ENCODE measurements at places on chromosomes 16 and 17.

DNA sequence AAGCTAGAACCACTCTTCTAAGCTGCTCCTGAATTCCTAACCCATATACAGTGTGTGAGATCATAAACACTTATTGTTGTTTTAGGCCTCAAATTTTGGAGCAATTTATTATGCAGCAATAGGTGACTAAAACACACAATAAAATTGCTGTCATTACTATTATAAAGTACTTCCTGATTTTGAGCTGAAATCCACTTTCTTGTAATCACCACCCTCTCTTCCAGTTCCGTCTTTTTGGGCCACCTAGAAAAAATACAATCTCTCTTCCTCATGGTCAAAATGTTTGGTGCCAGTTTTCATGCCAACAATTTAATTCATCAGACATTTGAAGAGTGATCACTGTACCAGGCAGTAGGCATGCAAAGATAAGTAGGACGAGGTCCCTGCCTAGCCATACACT lies 43.3 kb upstream of the NF1 start:
- DNase-seq = no peak

DNA sequence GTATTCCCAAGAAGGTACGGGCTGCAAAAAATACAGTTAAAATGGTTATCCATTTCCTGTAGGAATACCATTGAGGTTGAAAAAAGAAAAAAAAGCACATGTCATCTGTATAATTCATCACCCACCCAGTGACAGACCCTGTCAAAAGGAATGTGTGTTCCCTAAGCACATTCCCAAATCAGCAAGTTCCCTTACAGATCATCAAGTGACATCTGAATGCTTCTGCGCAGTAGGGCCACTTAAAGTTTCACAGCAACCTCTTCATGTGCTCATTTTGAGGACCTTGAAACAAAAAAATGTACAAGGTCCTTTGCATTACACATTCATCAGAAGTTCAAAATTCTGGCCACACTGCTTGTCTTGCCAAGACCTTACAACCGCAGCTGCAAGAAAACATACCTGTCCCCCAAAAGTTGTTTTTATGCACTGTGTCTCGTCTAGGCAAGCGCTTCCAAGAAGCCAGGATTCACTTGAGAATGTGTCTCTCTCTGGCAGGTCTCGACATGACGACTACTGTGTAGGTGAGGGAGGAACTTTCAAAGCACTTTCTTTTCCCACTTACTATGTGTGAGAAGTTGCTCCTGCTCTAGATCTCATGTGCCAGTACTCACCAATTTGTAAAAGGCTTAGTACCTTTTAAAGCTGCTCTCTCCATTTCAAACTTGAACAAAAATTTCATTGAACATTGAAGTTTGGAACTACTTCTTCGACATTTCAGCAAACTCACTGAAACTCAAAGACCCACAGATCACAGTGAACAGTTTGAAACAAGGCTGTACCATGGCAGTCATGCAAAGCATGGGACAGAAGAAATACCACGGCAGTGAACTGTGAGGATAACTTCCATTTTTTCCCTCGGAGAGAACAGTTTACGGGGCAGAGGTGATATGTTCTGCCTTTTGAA lies 4.3 kb upstream of the POLG2 start:
- no peak for DNase-seq

- no peak for DNase-seq
Measured at GRCh38 chr17:61597607-61598006, 6.6 kb upstream of the NACA2 start.

GRCh38 chr16:56931271-56931891 lies 561 bp upstream of the HERPUD1 start:
- DNase-seq = no peak

DNA sequence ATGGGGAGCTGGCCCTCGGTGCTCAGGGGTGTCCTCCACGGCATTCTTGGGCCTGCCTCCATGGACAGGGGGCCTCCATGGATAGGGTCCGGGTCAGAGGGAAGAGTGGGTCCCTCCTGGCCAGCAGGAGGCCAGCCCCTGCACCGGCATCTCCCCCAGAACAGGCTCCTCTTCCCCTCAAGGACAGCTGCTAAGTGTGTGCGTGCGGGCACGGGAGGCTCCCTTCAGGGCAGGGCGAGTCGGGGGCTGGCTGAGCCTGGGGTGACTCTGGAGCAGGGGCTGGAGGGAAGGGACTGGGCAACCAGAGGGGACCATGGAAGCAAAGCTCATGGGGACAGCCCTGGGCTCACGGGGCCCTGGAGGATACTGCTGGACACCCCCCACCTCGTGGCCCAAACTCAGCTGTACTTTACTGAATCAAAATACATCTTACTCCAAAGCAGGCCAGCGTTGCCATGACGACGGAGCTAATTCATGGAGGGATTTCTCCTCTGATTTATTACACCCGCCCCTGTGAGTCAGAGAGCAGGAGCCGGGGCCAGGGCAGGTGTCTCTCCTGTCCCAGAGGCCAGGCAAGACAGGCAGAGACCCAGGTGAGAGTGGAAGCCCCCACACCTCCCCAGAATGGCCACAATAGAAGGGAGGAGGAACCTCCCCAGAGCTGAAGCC lies 2.1 kb downstream of the CASKIN1 start:
- DNase-seq = no peak

GRCh38 chr17:81337476-81337879 lies 42.4 kb upstream of the SLC38A10 start:
- DNase-seq = no peak

- DNase-seq = no peak
Measured at GRCh38 chr16:58497935-58498334, 2.0 kb upstream of the NDRG4 start.

- no peak for DNase-seq
Measured at GRCh38 chr16:64184156-64184555, 937.7 kb downstream of the CDH11 start.

DNA sequence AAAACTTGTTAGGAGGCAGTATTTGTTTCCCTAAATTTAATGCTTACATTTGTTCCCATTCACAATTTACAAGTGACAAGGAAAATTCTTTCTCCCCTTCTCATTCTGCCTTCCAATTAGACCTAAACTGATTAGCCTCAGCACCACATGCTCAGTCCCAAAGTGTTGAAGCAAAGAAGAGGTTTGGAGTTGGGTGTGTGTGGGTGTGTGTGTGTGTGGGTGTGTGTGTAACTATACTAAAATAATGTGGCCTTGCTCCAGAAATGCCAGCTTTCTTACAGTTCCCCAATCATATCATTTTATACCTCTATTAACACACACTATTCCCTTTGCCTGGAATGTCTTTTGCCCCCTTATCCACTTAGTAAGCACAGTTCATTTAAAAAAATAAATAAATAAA lies 6.9 kb upstream of the UTP6 start:
- DNase-seq = no peak

- no peak for DNase-seq
Measured at GRCh38 chr16:13193721-13194120, 292.3 kb downstream of the SHISA9 start.

GRCh38 chr16:72149676-72150464 lies 22.1 kb downstream of the PMFBP1 start:
- DNase-seq = no peak

DNA sequence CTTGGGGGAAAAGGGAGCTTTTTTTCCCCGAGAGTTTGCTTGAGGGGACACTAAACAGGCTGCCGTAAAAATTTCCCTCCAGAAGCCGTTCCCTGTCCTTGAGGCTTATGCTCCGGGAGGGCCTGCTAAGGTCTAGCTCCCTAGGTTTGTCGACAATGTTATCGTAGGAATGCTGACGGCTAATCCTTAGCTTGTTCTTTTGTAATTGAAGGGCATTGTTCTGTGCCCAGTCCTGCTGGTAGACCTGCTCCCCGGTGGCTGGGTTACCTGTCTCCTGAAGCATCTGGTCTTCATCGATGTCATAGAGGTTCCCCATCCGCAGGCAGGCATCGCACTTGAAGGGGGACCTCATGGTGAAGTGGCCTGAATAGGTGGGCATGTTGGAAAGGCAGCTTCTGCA lies 418.7 kb downstream of the GRIN2A start:
- no peak for DNase-seq

GRCh38 chr16:11049396-11050059 lies 105.2 kb downstream of the CLEC16A start:
- DNase-seq = no peak

GRCh38 chr16:15616475-15617165 lies 26.3 kb downstream of the MARF1 start:
- no peak for DNase-seq

DNA sequence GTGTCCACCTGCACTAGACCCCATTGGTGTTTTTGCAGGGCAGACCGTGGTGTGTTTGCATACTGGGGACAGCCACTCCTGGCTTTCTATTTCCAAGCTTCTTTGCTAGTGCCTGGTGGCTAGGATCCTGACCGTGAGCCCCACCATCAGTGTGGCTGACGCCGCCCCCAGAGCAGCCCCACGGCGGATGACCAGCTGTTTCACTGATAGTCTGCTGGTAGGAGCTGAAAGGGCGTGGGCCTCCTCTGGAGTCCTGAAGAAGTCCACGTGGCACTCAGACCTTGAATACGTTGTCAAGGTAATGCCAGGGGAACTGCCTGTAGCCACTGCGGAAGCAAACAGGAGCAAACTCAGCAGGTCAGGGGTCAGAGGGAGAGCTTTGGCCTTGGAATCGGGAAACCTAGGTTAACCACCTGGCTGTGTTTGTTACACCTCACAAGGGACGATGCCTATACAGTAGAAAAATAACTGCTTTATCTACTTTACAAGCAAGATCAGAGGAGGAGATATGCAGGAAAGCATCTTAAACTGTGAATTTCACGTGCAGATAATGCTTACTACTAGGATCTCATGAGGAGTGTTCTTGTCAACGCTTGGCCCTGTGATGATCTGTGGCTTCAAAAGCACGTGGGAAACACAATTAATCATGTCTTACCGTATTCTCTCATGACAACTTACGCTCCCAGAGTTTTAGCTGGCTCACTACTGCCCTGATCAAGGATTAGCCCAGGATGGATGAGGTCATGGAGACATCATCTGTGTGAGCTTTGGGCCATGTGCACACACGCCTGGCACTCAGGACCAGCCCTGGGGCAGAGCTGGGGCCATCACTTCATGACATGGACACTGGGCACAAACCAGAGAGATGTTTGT lies 30.3 kb downstream of the ALDH3A2 start:
- DNase-seq = no peak

GRCh38 chr16:67268136-67268579 lies 11.2 kb upstream of the PLEKHG4 start:
- DNase-seq = no peak

DNA sequence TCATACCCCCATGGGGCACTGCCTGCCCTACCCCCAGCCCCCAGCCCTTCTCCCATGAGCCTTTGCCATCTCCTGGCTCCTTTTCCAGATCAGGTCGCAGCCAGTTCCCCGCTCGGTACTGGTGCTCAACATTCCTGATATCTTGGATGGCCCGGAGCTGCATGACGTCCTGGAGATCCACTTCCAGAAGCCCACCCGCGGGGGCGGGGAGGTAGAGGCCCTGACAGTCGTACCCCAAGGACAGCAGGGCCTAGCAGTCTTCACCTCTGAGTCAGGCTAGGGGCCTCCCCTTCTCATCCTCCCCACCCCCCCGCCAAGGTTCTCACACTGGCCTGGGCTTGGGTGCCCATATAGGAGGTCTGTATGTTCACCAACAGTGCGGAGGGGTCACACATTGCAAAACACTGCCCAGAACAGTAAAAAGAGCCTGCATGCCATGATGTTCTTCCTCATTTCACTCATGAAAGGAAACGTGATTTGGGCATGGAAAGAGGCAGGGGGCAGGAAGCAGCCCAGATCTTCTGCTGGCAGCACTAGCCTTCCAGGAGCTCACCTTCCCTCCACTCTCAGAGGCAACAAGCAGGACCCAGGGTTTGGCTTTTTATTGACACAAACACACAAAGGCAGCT lies 7.5 kb downstream of the IFI35 start:
- no peak for DNase-seq

GRCh38 chr16:6549415-6549814 lies 783.2 kb upstream of the RBFOX1 start:
- DNase-seq = no peak

GRCh38 chr17:2803386-2803785 lies 7.1 kb downstream of the RAP1GAP2 start:
- DNase-seq = no peak

GRCh38 chr17:17667947-17668346 lies 13.3 kb upstream of the RAI1 start:
- no peak for DNase-seq

- no peak for DNase-seq
Measured at GRCh38 chr17:16298140-16298662, 55.1 kb downstream of the CENPV start.

DNA sequence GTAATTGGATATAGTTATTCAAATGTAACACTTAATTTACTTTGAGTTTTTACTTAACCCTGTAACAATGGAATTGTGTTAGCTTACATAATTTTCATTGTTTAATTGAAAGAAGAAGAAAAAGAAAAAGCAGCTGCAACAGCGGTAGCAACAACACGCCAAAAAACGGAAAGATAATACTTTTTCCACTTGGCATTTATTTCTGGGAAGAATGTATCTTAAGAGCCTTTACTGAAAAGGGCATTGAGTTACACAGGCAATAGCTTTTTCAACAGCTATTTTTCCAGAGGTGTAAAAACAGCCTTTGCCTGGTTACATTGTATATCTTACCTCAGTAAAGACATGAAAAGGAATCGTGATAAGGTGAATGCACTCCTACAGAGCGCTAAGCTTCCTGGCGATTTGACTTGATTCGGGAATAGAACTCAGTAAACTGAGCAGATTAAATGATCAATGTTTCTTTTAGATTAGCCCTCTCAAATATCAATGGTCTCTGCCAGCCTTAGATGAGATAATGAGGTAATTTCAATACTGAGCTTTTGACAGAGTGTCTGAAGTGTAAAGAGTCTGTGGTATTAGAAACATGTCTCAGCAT lies 311.3 kb downstream of the CDH13 start:
- DNase-seq = no peak

- DNase-seq = no peak
Measured at GRCh38 chr16:47019568-47019967, 46.1 kb upstream of the DNAJA2 start.

GRCh38 chr17:34533806-34534527 lies 45.4 kb upstream of the TMEM132E start:
- no peak for DNase-seq

DNA sequence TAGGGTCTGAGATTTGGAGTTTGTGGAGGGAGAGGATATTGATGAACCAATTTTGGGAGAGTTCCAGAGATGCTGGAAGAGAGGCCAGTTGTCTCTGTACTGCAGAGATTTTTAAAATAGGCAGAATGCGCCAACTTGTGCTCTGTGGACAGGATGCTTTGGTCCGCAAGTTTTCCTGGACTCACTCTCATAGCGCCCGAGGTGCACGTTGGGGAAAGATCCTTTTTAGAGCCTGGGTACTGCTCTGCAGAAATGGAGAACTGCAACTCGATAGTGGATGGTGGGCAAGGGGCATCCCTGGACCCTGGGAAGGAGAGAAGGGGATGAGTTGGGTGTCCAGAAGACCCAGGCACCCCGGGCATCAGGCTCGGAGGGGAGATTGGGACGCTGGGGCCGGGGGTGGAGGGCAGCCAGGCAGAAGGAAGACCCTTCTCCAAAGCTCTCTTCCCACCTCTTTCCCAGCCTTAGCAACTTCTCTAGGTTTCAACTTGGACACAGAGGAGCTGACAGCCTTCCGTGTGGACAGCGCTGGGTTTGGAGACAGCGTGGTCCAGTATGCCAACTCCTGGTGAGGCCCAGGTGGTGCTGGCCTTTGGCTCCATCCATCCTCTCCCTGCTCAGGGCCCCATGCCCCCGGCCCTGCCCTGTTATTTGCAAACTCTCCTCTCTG lies 590 bp downstream of the ITGAX start:
- no peak for DNase-seq
